ENCODE measurements at places on chromosomes 3 and 15.

GRCh38 chr15:36626141-36626800, 46.8 kb downstream of the CDIN1 start:
- no peak for DNase-seq

GRCh38 chr3:177357352-177358090, 160.2 kb upstream of the TBL1XR1 start:
- peak; percentile 76 for DNase-seq

- peak; percentile 17 for DNase-seq
Measured at GRCh38 chr3:55721716-55722484, 234.8 kb upstream of the WNT5A start.

DNA sequence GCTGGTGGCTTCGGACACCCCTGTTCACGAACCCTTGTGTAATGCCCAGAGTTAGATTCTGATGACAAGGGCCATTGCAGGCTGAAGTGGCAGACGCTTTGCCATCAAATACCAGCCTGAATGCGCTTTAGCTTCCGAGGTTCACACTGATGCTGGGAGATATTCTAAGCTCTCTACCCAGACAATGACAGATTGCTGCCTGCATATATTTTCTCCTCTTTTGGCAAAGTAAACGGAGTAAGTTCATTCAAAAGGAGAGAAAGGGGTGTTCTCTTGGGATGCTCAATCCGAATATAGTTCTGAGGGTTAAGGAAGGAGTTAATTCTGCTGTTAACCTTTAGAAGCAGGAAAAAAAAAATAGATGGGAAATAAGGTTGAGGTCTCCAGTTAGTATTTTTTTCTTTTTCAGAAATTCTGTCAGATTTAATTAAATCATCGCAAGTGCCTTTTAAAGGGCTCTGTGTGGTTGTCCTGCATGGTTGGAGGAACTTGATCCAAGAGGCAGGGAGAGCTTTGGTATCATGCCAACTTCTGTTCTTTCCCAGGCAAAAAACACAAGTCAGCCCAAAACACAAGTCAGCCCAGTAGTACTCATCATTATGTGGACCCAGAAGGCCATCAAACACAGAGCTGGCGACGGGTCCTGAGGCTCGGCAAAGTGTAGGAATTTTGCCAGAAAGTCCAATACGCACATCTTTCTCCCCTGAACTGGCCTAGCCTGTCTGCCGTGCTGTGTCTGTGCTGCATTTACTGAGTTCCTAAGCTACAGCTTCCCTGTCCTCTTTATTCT, 70.9 kb upstream of the ST8SIA2 start:
- no peak for DNase-seq

GRCh38 chr15:59158701-59159034, 48.0 kb upstream of the LDHAL6B start:
- no peak for DNase-seq

DNA sequence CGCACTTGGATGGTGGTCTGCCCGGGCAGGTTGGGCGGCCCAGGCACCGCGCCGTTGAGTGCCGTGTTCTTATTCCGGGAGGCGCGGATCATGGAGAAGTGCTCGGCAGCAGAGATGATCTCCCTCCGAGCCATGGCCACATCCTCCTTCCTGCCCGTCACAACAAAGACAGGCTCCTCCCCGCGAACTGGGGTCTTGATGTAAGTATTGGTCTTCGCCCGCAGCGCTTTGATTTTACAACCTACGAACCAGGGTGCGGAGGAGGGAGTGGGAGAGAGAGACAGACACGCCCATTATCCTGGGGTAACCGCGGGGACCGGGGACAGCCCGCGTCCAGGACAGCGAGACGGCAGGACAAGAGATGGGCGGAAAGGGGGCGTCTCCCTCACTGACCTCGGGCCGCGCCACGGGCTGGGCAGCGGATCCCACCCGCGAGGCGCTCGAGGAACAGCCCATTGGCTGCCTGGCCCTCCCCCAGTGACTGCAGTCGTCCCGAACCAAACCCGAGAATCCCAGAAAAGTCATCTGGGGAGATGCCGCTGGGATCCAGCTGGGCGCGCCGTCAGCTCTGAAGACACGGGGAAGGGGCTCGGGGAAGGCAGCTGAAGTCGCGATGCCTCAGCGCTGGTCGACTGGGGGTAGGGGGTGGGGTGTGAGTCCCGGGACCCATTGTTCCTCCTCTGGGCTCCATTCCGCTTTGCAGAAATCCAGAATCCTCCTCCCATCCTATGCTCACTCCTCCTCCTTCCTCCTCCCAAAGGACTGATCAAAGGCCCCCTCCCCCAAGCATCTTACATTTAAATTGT, 1.2 kb downstream of the MEX3B start:
- peak; percentile 57 for DNase-seq

- DNase-seq = peak; percentile 67
Measured at GRCh38 chr15:65796610-65797078, 4.6 kb upstream of the DENND4A start.

GRCh38 chr15:42504631-42505030, 9.2 kb downstream of the SNAP23 start:
- DNase-seq = no peak

GRCh38 chr3:143901105-143901504, 52.8 kb upstream of the SLC9A9 start:
- no peak for DNase-seq

DNA sequence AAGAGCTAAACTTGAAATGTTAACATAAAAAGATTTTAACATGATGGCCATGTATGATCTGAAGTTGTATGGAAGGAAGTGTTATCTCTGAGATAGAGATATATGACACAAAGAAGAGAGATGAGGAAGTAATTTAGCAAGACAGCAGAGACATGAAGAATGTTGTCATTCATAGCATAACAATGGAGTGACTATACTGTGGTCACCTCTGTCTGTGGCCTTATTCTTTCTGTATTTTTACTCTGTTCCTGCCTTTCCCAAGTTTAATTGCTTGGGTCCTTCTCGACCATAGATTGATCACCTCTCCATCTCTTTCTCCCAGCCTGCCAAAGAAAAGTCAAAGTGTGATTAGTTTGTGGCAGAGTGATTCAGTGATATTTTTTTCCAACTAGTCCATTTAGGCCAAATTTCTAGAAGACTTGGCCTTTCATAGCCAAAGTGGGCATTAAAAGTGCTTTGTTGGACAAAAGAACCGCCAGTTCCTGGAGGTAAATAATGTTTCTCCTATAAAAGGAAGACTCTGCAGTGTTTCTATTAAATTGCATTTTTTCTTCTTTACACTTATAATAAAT, 711.9 kb downstream of the CADM2 start:
- DNase-seq = peak; percentile 2

DNA sequence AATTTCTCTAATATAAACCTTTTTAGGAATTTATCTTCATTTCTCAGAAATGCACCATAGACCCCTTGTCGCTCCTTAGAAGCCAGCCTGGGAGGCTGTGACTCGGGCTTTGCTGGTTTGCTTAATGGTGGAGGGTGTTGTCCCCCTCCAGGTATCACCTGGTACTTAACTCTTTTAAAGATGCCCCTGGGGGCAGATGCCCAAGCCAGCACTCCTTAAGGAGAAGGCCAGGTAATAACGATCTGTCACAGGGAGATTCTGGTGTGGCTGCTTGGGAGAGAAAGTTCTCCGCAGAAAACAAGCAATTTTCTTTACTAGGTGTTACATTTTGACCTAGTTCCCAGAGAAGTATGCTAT, 22.3 kb downstream of the EHD4 start:
- DNase-seq = no peak

GRCh38 chr3:73624821-73625665, at the start of gene PDZRN3:
TSS of gene PDZRN3 (minus strand) at chr3:73624941.
- DNase-seq = peak; percentile 78

DNA sequence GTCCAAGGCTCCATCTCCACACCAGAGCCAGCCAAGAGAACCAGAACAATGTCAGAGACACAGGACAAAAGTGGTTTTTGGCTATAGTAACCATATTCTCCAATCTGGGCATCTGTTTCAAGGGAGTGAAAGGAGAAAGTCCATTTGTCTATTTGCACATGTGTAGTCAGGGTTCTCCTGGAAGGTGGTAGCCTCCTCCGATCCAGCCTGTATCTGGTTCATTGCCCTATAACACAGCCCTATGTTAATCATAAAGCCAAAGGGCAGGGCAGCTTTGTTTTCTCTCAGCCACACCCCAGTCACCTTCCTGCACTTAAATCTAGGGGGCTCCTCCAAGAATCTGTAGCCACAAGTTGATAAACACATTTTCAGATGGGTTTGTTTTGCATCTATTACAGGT, 128.1 kb upstream of the ADPGK start:
- DNase-seq = no peak

DNA sequence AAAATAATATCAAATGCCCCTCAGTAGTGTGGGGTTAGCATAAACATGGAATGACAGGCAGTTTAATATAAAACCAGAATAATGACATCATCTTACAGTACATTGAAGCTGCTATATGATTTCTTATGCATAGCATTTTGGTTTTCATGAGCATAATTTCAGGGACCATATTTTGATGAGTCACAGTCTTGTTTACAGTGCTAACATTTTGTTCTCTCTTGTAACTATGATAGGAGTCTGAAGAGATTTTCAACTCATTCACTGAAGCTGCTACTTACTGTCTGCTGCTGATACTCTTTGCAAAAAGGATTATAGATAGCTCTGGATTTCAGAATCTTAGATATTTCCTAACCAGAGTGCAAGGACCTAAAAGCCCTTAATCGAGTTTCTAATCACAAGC, 92.6 kb upstream of the CCDC54 start:
- DNase-seq = no peak

- DNase-seq = no peak
Measured at GRCh38 chr3:98209244-98209643, 42.7 kb downstream of the OR5H15 start.

DNA sequence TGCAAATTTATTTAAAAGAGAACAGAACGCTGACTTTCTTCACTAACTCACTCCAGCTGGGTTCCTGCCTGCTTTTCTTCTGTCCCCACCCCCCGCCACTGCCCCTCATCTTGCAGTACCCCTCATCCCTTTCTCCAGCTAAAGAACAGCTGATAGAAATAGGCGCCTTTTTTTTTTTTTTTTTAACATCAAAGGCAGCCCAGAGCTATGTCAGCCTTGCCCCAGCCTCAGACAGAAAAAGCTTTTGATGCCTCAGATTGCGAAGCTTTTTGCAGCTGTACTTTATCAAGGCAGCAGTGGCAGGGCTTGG, 1.8 kb downstream of the CADPS start:
- DNase-seq = no peak

GRCh38 chr3:188391592-188391991, 237.6 kb downstream of the LPP start:
- DNase-seq = no peak

DNA sequence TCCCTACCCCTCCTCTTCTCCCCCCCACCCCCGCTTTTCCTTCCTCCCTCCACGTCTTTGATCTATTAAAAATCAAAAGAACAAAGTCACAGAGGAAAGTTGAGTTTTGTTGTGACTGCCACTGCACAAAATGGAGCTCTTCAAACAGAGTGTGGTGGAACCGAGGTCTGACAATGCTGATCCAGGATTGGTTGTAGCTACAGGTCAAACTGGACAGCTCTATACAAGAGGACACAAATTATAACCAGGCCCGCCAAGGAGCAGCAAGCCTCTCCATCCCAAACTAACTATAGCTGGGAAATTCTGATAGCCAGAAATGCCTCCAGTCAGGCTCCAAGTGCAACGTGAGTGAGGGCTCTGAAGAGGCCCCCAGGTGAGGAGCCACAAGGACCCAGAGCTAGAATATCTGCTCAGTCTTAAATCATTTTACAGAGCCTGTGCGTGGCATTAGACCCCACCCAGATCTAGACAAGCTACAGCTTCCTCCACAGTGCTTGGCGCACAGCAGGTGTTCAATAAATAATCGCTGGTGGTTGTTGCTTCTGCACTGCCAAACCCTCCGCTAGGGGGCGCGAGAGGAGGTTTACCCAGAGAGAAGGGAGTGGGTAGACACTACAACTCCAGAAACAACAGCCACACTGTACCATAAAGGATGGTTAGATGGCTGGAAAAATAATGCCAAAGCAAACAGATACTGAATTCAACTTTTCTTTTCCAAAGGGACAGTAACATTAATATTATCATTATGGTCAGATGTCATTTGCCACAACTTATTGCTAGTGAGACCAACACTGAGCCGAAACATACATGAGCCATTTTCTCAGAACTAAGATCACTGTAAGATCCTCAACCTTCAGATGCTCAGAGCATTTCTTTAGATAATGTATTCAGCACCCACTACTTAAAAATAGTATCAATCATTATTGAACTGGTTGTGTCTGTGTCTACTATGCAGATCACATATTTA, 44.6 kb downstream of the ZIC4 start:
- DNase-seq = peak; percentile 16

DNA sequence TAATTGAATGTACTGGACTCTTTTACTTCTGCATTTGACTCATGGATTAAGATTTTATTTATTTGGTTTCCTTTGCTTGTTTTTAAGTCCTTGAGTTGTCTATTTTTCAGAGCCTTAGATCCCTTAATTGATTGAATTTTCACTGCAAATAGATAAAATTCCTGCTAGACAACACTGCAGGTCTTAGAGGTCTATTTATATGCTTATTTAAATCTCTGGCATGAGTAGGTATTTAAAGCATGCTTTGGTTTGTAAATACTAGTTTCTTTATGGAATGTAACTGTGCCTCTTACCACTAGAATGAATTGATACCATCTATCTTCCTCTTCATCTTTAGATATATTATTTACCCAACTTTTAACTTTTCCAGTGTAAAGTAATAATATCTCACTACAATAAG, 20.0 kb downstream of the PLSCR5 start:
- DNase-seq = no peak

DNA sequence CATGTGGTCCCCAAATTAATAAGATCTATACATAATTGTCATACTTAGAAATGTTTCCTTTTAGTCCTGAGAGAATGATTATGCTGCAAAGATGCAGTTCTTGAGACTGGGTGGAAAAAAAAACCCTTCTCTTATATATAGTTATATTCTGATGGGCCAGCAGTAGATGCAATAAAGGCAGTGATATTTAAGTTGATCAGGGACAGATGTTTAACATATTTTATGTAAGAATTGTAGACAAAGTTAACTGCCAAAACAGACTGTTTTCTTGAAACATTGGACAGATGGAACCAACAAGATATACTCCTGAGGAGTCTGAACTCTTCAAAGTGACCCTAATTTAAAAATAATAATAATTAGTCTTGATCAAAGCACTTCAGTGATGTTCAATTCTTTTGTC, 172.0 kb upstream of the LRIG1 start:
- no peak for DNase-seq

- DNase-seq = peak; percentile 54
Measured at GRCh38 chr3:141646760-141647561, 91.1 kb upstream of the RNF7 start.

DNA sequence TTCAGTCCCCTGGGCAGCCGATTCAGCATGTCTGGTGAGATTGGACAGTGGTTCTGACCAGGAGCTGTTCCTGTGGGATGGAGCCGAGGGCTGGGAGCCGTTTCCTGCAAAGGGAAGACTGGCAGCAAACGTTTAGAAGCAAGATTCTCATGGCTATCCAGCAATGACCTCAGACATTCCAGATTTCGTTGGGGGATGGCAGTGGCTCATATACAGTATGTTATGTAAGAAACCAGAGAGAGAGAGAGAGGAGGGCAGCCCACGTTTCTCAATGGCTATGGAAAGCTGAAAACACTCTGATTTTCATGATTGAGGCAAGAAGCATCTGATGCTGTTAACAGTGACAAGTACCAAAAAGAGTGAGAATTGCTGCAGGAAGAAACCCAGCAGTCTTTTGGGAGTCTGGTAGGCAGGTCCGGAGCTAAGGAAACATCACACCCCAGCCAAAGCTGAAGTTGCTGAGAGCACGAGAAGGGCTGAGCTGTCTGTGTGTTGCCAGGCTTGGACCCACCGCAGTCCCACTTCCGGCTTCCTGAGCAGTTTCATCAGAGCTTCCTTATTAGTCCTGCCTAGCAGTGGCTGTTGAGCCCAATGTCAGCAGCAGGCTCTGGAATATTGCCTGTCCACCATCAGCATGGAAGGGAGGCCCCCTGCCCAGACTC, 25.6 kb upstream of the VPS8 start:
- peak; percentile 88 for DNase-seq

Data from urothelium cell line (cell line).